ENCODE measurements at places on chromosomes 1 and 21.

DNA sequence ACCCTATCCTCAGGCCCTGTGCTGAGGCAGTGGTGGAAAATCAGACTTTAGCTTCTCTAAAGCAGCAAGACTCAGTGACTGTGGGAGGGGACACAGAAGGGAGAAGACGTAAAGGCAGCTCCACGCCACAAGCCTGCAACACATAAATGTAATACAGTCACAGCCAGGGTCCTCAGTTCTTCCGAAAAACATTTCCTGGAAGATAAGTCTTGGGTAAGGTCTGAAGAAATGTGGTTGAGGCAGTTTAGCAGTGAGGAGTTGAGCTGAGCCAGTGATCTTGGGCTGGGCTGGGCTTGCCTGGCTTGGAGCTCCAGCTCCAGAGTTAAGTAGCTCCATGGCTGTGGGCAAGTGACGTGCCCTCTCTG, 127.8 kb upstream of the ADAR start:
- DNase-seq, result no peak

DNA sequence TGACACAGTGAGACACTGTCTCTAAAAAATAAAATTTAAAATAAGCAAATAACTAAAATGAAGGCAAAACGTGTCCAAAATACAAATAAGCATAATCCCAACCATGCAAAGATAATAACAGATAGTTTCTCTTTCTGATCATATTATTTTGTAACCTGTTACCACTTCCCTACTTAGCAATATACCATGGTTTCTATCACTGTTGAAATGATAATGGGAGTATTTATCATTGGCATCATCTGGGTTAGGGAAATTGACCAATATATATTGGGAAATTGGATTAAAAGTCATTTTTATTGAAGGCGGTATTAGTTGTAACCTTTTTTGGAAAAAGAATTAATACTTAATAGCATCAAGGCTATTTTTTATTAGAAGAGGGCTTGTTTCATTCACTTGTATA, 47.0 kb downstream of the USP25 start:
- DNase-seq, result no peak

DNA sequence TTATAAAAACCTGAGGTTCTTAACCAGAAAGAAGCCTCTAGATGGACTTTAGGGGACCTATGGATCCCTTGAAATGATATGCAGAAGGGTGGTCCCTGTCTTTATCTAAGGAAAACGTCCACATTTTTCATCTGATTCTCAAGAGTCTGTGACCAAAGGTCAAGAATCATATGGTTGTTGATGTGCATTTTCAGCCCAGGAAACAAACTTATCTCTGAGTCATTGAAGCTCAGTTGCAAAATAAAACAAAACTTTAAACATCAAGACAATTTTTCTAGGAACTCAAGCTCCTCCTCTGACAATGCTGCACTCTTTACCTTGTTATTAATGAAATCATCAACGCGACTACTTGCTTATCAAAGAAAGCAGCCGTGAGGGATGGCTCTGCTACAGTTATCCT, 83.3 kb downstream of the TIAM1 start:
- DNase-seq, result no peak

DNA sequence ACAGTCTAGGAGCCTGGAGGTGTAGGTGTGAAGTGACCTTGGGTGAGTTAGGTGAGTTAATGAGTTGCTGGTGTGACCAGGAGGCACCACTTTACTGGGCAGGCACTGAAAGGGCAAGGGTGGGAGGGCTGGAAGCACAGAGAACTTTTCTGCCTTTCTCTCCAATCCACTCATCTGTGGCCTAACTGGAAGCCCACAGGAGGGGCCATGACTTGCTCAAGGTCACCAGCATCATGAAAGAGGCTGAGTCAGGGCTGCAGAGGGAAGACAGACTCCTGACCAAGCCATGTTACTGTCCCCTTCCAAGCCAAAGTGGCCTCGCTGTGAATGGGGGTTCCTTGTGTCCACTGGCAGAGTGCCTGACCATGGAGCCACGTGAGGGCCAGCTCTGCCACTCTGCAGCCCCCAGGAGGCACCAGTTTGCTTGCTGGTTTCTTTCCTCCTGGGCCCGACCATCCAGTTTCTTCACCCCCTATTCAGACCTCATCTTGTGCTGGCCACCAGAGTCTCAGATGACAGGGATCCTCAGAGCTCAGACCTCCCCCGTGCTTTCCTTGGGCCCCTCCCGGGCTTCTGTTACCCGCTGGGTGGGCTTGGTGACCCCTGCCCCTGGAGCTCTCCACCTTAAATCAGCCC, 4.3 kb upstream of the BSND start:
- no peak for DNase-seq

DNA sequence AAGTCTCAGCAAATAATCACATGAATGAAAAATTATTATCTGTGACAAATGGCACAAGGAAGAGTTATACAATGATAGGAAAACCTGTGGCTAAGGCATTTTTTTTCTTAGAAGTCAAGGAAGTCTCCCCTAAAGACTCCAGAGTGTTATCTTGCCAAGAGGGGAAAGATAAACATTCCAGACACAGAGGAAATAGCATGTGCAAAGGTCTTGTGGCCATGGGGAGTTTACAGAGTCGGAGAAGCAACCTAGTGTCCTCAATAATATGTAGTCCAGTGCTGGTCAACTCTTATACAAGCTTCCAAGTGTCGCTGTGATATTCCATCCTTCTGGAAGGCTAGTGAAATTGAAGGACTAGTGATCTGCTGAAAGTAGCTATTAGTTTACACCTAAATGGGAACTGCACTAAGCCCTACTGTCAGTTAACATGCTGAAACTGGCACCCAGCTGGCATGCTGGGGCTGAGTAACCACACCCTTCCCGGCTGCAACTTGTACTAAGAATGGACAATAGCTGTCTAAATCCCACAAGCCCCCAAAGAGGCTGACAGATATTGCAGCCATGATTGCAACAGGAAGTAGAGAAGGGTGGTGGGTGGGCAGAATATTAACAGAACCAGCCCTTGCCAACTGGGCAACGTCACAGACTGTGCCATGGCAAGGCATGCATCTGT, 11.5 kb upstream of the ATP1B1 start:
- no peak for DNase-seq

- DNase-seq, result no peak
These were observed 98.0 kb upstream of the BCAR3 start for GRCh38 chr1:93779540-93780165.

GRCh38 chr1:31657972-31658510, 13.4 kb upstream of the PEF1 start:
- no peak for DNase-seq

DNA sequence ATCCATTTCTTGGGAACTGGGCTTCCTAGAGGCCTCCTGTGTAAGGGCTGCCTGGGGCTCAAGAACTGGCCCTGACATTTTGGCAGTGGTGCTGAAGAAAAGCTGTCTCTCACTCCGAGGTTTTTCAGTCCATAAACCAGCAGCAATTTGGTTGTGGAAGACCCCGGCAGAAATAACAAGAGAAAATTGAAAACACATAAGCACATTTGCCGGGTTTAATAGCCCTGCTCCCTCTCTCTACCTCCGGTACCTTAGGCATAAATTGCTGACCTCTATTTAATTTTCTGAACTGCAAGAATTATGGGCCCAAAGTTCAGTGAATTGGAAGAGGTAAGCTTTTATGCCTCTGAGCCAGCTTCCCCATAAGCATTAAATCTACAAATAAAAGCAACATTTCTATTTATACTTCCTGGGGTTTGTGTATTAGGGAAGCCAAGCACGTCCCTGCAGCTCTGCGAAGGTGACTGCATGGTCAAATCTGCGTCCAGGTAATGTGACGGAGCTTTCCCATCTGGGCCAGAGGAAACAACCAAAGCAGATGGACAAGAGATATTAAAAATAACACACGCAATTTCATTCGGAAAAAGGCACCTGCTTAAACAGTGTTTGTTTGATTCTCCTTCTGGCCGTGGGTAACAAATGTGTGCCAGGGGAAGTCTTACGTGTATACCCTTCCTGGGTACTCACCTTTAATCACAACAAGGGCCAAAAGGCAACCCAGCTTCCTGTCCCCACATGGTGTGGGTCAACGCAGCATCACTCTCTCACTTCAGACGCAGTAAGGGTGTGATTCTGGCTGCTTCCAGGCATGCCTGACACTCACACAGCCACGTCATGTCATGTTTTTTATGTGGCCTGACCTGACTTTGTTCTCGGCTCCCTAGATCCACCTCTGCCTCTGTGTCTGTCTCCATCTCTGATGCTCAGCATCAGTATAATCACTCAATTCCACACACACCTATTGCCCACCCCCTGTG, 69.2 kb downstream of the PAPPA2 start:
- peak; percentile 37 for DNase-seq

DNA sequence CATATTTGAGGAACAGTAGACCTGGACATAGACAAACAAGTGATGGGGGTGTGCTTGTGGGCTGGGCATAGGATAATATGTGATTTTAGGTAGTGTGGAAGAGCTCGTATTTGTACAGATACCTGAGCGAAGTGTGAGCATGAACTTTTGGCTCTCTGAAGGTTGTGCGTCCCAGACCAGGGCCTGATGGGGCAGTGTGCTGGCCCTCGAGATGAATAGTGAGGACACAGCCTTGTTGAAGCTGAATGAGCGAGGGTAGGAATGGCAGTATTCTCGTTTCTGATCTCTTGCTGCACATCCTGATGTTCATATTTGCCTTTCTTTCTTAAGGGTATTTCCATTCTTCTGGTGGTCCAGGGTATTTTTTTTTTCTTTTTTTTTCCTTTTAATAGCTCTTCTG, 41.5 kb downstream of the USP25 start:
- DNase-seq, result no peak

GRCh38 chr21:44912158-44912473, 8.6 kb downstream of the ITGB2 start:
- DNase-seq, result no peak

- DNase-seq, result no peak
These were observed 44.7 kb downstream of the PTGFRN start for GRCh38 chr1:116954440-116954839.

DNA sequence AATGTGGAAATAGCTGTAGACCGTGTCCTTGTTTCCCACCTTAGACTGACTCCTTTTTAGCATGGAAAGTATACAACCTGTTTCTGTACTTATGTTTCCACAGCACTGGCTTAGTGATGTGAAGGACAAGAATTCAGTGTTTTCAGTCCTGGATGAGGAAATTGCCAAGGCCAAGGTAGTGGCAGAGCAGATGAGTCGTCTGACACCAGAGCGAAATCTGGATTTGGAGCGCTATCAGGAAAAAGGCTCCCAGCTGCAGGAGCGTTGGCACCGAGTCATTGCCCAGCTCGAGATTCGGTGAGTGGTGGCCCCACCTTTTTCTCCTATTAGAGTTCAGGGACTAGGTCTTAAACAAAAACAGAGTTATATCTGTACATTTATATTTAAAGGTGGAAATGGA, 112.6 kb downstream of the MACF1 start:
- DNase-seq, result no peak

DNA sequence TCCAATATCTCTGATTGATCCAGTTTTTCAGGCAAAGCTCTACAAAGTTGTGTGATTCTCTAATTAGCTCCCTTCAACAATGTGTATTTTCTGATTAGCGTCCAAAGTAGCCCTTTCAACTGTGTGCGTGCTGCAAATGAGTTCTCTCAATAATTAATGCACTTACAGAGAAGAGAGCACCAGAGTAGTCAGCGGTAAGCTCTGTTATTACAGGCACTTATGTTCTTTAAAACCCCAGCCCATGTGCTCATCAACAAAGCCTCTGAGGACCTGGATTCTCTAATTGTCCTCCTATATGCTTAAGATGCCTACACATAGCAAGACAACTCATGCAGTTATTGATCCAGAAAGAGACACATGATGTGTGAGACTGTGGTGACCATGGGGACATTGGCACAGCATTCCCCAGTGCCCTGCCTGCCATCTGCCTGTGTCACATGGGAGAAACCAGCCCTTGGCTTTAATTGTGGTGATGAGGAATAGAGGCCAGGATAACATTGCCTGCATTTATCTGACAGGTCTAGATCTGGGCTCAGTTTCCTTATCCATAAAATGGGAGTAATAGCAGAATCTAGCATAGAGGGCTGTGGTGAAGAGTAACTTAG, 151.7 kb downstream of the PCP4 start:
- DNase-seq, result no peak

DNA sequence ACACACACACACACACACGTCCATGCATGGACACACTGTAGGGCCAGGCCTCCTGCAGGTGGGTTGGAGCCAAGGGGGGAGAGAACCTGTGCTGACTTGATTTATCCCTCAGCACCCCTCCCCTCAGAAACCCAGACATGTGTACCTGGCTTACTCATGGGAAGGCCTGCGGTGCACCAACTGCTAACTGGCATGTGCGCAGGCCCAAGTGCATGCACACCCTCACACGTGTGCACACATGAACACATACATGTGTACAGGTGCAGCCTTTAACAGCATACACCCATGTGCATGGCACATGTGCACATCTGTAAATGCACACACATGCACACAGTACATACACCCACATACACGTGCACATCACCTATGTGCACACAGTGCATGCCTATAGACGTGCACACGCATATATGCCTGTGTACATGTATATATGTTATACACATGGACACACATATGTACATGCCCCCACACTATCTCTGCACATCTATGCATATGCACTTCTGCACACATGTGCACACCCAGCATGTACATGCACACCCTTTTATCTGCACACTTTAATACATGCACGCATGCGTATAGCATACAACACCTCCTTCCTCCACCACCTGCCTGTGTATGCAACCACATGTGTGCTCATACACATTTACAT, 67.5 kb downstream of the TRIM11 start:
- no peak for DNase-seq

- no peak for DNase-seq
These were observed 25.2 kb downstream of the VAMP4 start for GRCh38 chr1:171716616-171717015.

DNA sequence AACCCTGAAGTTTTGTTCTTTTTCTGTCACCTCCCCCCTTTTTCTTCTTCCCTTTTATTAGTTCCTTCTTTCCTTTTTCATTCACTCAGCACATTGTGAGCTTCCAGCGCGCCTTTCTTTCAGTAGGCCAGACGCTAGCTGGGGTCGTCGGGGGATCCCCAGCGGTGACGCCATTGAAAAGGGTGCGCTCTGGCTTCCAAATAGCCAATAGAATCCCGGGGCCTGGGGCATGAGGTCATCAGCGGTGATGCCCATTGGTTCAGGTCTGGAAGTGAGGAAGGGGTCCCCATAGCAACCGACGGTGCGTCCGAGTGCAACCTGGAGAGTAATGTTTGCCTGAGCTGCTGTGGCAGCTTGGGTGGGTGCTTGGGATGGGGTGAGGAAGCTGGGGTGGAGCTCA, 6.9 kb upstream of the EFNA3 start:
- DNase-seq, result no peak

DNA sequence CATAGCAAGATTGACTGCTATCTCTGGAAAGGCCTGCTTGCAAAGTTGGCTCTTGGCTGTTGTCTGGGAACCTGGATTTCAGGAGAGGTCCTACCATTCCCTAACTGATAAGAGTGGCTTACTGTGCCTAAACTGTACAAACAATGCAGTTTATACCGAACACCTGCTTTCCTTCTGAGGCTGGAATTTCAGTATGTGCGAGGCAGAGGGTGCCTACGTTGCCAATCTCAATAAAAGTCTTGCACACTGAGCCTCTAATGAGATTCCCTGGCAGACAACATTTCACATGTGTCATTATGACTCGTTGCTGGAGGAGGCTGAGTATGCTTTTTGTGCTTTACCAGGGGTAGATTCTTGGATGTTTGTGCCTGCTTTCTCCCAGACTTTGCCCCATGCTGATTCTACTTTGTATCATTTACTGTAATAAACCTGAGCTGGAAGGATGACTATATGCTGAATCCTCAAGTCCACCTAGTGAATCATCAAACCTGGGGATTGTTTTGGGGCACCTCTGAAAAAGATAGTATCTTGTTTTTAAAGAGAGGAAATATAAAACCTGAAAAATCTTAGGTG, 58.9 kb upstream of the GNG4 start:
- DNase-seq, result no peak
